Stimulated activated CD4-positive, alpha-beta T cell treated with anti-CD3 and anti-CD28 coated beads, TNF-alpha, amount 100 ng/mL, for 48 hours (primary cell): ENCODE measurements at places on chromosomes 7 and 10.

DNA sequence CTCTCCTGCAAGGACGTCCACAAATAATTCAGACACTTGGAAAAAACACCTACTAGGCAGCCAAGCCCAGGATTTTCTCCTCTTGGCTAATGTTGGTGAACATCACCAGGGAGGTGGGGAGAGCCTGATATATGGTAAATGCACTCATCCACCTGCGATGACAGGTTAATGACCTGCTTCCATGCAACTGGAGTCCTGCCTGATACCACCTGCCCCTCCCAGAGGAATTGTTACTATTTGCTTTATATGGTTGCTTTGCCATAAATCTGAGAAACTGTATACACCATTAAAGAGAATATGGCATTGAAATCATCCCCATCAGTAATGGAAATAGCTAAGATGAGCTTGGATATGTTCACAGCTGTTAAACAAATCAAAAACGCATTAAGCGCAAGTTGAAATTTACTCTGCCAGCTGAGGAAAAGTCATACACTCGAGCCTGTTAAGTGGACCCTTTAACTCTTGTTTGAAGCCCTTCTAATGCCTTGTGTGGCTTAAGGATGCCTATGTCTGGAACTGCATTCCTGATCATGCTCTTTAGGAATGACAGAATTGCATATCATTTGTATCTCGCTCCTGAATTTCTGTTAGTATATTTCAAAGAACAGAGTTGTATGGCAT is 208.3 kb downstream of the PRPF18 start:
- DNase-seq: no peak

DNA sequence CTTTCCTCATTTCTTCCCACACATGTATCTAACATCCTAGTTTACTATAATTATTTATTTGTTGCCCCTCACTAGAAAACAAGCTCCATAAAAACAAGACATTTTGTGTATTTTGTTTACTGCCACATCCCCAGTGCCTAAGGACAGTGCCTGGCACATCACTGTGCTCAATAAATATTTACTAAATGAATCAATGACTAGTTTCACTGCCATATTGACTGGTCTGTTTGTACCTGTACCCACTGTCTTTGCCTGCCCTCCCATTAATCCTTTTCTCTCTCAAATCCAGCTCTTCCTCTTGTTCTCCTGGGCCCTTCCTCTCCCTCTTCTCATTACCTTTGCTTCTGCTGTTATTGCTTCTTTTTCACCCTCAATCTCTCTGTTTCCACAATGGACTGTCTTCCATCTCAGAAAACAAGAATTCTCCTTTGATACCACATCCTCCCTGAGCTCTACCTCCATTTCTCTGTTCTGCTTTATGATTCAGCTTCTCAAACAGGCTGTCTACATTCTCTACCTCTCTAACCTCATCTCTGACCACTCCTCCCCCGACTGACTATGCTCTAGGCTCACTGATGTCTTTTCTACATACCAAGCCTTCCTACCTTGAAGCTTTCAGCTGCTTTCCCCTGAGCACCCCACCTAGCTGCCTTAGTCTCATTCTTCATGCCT is 8.3 kb upstream of the FAM133B start:
- DNase-seq: no peak

GRCh38 chr7:19557726-19558465 is 150.9 kb downstream of the POLR1F start:
- DNase-seq: no peak

- no peak for DNase-seq
Measured at GRCh38 chr7:19519443-19520021, 189.3 kb downstream of the POLR1F start.

- DNase-seq: peak; percentile 88
Measured at GRCh38 chr10:72625608-72626443, at the start of gene MICU1. TSS of gene MICU1 (minus strand) at chr10:72626079. CDS start at chr10:72566793, 59,286 bp downstream.

GRCh38 chr10:76026905-76027304 is 595.5 kb downstream of the LRMDA start:
- DNase-seq: no peak

DNA sequence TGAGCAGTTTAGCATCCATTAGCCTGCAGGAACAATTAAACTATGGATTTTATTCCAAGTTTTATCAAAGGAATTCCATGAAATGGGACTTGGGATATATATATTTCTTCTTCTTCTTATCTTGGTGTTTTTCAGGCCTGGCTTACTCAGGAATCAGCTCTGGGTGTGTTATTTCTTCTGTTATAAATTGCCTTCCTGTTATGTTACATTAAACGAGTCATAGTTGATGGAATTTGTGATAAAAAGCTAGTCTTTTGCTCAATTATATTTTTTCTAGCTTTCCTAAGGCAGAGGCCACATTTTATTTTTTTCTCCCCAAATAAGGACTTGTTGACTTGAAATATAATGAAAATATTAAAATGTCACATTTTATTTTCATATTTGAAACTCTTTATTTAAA is 141.3 kb downstream of the EPC1 start:
- no peak for DNase-seq

- no peak for DNase-seq
Measured at GRCh38 chr7:115678086-115678982, 352.2 kb downstream of the TFEC start.

DNA sequence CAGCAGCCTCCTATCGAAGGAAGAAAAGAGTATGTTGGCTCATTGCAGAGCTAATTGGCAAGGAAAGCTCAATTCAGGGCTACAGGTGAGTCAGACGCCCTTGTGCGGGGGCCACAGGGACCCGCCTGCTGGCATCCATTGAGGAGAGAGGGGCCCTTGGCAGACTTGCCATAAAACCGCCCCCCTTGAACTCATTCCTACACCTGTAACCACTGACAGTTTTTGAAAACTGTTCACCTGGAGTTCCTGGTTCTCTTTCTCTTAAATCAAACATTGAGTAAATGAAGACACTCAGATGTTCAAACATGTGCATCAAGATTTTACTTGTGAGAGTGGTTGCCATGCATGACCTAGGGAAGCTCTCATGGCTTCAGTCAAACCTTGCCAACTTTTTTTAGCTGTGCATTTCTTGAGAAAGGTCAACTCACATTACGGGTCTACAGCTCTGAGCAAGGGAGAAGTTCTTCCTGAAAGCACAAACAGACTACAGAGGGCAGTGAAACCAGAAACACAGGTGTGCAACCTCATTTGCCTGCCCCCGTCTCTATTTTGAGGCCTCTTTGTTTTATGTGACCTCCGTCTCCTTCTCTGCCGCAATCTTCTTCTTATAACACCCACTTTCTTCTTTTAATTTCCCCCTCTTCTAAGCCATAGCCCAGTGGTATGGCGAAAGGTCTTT is 87.8 kb downstream of the TBXAS1 start:
- DNase-seq: no peak

DNA sequence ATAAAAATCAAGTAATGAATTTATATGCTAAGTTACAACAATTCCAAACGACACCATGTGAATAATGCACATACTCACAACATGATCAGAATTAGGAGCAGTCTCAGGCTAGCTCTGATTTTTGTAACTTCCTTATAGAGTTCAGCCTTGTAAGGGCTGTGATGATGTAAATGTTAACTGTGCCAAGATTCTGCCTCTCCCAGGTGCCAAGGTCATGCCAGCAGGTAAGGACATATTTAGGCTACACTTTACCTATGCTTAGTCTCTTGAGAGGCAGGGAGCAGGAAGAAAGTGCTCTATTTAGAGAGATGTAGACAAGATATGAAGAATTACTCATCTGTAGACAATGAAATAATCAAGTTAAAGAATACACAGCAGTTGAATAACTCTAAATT is 53.6 kb upstream of the AGR3 start:
- no peak for DNase-seq

- DNase-seq: no peak
Measured at GRCh38 chr7:1331561-1332467, 99.1 kb downstream of the UNCX start.

- DNase-seq: no peak
Measured at GRCh38 chr10:78357141-78358063, 323.7 kb downstream of the RPS24 start.

DNA sequence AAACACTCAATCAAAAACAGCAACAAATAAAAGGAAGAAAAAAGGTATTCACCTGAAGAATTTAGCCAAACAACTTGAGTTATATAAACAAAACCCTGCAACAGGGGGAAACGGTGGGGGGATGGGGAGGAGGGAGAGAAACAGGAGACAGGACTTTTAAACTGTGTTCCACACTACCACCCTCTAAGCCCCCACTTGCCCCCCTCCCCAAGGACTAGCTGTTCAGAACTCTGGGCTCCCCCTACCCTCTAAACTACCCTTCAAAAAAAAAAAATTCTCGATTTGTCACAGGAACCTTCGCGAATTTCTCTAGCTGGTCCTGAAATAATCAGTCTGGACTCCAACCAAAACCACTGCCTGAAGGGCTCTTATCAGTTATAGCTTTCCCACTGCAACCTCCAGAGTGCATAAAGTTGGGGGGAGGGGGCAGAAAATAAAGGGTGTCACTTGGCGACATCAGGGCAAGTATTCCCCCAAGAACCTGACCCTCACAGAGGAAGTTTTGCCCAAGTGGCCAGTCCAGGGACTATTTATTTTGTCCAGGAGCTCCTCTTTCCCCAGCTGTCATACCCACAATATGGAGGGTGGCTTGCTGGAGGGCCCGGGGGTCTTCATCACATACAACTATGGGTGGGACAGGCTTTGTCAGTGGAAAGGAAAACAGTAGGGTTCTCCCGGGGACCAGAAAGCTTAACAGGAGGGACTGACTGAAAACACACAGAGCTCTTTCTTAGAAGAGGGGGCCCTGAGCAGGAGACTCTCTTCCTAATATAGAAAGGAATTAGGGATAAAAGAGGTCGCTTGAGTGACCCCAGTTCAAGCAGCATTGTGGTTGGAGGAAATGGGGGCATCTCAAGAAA is 1.3 kb downstream of the UBE2H start:
- DNase-seq: no peak

GRCh38 chr10:19668116-19668515 is 148.1 kb upstream of the PLXDC2 start:
- no peak for DNase-seq

- no peak for DNase-seq
Measured at GRCh38 chr7:105268056-105268455, 120.7 kb downstream of the SRPK2 start.

GRCh38 chr7:76196786-76197185 is 4.9 kb upstream of the SRRM3 start:
- DNase-seq: no peak

- peak; percentile 44 for DNase-seq
Measured at GRCh38 chr10:22630234-22631174, 83.9 kb downstream of the PIP4K2A start.

GRCh38 chr7:19119870-19120486 is 2.5 kb upstream of the TWIST1 start:
- DNase-seq: no peak

DNA sequence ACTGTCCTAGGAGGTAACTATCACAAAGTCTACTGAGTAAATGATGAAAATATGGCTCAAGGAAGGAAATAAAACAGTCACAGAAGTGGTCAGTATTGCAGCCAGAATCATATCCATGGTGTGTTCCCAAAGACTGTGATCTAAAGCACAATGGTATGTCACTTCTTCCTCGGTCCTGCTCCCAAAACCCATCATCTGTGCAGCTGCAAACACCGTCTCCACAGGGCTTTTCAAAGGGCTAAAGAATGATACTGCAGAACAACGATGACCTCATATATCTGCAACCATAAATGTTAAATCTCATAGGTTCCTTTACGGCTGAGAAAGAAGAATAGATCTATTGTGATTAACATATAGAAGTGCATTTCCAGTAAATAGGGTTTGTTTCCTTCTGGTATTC is 465.0 kb downstream of the GRID1 start:
- no peak for DNase-seq

- no peak for DNase-seq
Measured at GRCh38 chr7:15715435-15715834, 29.0 kb upstream of the MEOX2 start.

DNA sequence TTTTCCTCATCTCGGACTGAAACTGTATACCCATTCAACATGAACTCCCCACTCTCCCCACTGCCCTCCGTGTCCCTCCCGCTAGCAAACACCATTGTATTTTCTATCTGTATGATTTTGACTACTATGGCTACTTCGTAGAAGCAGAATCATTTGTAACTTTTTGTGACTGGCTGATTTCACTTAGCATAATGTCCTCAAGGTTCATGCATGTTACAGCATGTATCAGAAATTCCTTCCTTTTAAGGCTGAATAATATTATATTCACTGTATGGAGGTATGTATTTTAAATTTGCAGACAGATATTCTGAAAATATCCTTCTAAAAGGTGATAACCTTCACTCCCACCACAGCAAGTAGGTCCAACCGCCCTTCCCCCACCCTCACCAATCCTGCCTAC is 42.9 kb upstream of the MMD2 start:
- no peak for DNase-seq

DNA sequence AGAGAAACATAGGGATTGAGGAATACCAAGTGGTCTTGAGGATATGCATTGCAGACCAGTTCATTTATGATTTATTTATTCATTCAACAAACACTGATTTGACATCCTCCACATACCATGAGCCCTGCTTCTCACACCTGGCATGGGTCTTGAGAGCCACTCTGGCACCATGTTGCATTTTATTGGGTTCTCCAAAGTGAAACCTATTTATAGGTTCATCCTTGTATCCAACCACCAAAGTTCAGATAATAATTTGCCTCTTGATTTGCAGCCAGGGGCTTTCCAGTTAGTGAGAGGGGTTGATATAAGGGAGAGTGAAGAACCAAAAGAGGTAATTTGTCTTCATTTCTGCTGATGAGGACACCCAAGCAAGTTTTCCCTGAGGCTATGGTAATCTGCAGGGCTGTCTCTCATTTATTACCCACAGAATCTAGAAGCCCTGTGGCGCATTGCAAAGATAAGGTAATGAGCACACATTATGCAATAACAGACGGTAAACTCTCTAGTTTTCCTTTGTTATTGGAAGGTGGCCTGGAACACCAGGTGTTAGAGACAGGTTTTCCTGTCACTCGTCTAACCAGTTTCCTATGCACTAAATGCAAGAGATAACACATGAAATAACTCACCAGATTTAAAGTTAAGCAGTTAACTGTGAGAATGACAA is 28.8 kb upstream of the ICA1 start:
- DNase-seq: no peak

DNA sequence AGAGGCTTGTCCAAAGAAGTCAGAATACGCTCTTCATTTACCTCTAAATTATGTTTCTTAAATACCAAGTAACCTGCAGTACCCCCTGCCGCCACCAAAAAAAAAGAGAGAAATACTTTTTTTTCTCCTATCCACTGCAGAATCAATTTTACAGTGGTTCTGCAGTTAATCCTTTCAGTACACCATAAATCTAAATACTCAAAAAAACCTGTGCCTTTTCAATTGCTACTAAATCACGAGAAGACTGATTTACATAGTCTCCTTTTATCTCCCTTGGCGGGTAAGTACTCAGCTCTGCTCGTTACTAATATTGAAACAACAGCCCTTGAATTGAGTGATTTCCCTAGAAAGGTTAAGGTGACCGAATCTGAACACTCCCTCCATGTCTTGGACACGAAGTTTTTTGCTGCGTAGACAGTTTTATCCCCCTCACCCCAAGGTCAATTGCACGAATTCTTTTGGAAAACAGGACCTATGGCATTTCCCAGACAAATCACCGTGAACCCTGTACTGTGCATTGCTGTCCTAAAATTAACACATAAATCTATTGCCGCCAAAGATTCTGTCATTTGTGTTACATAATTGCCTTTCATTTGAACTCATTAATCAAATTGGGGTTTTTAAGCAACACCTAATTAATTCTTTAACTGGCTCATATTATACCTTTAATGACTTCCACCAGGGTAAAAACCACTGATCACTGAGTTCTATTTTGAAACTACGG is 512 bp upstream of the VIM start:
- DNase-seq: no peak

- DNase-seq: no peak
Measured at GRCh38 chr7:91378131-91378530, 113.9 kb downstream of the FZD1 start.

GRCh38 chr10:123380491-123381085 is 226.4 kb downstream of the BUB3 start:
- DNase-seq: no peak
